NCI-H2171 treated with DMSO at 0.1 percent for 48 hours (cell line): ENCODE measurements at places on chromosomes 12 and 14.

DNA sequence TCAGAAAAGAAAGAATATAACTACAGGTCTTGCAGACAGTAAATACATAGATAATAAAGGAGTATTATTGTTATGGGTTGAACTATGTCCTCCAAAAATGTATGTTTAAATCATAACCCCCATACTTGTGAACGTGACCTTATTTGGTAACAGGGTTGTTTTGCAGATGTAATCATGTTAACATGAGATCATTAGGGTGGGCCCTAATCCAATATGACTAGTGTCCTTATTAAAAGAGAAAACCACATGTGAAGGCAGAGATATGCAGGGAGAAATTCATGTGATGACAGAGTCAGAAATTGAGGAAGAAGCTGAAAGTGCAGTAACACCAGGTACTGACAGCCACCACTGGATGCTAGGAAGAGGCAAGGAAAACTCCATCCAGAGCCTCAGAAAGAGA, 29.0 kb downstream of the MAGOHB start:
- no peak for DNase-seq

DNA sequence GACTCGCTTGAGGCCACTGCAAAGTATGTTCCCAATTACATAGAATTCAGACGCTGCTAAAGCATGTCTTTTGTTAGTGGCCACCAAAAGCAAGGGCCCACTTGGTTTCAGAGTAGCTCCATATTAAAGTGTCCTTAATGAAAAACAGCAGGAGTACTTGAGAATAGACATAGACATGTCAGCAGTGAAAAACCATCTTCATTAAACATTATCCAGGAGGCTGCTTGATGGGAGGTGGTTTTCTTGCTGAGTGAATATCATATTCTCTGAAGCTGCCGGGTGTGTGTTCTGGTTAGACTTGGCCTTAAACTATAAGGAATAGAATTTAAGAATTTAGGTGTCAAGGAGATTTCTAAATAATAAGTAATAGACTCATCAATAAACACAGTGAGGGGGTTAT, 79.5 kb upstream of the CCDC198 start:
- DNase-seq, result no peak

DNA sequence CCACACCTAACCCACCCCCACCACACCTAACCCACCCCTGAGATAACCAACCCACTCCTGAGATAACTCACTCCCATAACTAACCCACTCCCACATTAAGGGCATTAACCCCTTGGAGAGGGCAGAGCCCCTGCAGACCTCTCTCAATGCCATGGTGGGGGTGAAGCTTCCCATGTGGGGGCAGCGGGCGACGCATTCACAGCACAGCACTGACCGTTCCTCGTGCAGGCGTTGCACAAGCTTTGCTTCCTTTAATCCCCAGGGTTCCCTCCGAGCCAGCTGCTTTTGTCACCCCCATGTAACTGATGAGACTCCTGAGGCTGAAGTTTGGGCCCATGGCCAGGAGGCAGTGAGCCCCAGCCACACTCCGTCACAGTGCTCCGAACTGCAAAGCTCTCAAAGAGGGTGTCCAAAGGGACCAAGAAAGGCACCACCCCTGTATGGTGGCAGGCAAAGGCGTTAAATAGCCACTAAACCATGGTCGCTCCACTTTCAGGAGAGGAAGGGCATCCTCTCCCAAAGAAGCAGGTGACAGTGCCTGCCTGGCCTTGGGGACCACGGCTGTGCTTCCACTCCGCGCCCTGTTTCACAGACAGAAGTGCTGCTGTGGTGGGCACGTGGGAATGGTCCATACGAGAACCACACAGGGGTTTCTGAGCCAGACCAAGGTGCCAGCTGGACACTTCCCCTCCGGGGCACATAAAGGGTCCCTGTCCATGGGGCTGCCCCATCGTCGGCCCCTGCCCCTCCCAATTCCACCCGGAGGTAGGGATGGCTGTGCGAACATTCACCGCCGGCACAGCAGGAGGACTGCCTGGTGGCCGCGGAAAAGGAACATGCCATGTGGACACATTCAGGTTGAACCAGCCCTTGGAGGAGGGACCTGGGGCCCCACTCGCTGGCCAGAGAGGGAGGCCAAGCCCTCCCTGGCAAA, 28.3 kb downstream of the GALNT9 start:
- no peak for DNase-seq

GRCh38 chr12:3680919-3681594, 71.9 kb downstream of the CRACR2A start:
- no peak for DNase-seq
